AG09319 (cell line): ENCODE measurements at places on chromosomes 16 and 17.

- no peak for DNase-seq
These were observed 356.2 kb downstream of the RBFOX1 start for GRCh38 chr16:7688811-7689210.

- no peak for DNase-seq
These were observed 52.6 kb downstream of the RNF213 start for GRCh38 chr17:80313160-80313829.

DNA sequence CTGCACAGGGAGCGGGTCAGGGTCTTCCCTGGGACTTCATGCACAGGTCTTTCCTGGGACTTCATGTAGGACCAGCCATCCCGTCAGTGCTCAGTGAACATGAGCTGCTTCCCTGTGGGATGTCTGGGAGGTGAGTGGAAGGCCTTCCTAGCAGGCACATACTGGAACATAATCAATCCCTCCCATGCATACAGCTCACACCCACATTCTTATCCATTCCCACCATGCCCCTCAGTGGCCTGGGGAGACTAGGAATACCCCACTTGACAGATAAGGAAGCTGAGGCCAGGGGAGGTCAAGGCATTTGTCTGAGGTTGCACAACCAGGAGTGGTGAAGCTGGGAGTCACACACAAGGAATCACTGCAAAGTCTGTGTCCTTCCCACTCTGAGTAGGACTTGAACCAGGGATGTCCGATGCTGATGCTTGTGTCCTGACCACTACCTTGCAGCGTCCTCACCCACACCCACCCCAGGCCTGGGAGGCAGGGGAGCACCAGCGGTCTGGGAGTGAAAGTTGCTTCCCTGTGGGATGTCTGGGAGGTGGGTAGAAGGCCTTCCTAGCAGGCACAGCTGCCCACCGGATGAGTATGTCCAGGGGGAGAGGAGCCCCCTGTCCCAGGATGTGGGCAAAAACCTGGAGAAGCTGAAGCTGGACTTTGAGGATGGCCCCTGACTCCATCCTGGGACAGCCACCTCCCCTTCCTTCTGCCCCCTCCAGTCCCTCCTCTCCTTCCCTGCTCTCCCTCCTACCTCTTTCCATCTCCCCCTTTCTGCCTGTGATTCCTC lies 1.0 kb upstream of the NLRC5 start:
- DNase-seq: no peak

DNA sequence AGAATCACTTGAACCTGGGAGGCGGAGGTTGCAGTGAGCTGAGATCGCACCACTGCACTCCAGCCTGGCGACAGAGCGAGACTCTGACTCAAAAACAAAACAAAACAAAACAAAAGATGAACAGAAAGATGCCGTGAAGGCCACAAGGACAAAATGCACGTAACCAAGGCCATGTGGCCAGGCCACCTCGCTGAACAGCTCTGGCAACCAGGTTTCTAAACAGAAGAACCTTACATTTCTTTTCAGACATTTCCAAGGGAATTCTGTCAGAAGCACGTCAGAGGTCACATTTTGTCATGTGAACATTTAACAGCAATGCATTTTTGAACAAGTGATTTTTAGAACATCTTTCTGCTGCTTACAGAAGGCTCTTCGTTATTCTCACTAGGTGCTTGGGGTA lies 28.8 kb downstream of the USP22 start:
- no peak for DNase-seq

- DNase-seq: no peak
These were observed 56.9 kb upstream of the LGALS9 start for GRCh38 chr17:27573971-27574525.

DNA sequence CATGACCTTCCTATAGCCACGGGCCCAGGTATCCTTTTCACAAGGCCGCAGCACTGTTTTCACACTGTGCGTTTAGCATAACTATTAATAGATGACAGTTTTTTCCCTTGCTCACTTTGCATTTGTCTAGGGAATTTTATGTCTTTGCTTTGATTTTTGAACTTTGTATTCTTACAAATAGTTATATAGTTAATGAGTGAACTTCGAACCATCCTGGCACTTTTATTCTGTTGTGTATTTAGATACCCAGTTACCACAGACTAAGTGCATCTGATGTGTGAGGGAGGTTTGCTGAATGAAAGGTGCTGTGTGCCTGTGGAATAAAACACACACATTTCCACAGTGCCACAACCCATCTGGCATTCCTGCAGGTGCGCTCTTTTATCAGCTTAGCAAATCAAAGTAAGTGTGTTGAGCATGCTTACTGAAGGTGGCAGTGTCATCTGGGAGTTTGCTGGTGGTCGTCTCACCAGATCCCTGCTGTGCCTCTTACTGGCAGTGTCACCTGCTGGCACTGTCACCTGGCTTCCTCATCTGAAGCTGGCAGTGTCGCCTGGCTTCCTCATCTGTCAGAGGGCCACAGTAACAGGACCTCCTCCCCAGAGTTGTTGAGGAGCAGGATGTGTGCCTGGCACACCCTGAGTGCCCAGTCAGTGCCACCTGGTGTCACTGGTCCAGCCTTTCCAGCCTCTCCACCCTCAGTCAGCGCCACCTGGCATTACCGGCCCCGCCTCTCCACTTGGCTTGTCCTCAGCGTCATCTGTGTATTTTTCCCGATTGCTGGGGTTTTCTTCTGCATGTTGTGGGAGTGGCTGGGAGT lies 37.6 kb downstream of the USP10 start:
- no peak for DNase-seq
